ENCODE measurements at places on chromosomes 3 and 15.

DNA sequence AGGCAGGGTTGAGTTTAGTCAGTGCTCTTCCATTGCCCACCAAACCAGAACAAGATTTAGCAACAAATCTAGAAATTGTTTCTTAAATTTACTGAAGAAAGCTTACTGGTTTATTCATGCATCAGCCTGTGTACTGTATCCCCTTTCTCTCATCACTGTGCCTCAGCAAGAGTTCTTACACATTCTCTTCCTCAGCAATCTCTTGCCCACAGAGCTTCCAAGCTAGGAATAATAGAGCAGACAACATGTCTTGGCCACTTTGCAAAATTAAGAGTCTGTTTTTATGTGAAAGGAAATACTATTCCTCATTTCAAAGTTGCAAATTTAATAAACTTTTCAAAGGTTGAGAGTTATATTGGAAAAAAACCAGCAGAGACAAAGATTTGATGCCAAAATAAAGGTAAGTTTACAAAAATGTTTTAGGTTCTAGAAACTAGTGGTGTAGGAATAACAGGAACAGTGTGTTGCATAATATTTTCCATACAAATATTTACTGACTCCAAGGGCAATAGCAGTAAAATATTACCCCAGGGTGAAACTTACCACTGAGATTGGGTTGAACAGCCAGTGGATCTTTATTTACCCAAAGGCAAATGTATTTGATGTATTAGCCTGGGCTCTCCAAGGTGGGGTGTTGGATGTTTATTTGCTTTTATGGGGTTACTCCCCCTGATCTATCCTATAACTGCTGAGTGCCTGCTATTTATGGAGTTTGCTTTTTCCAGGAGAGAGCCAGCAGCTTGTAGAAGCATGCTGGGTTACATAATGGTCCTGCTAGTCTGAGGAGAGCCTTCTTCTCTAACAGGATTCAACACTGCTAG, 276.7 kb downstream of the ADAMTSL3 start:
- no peak for DNase-seq

DNA sequence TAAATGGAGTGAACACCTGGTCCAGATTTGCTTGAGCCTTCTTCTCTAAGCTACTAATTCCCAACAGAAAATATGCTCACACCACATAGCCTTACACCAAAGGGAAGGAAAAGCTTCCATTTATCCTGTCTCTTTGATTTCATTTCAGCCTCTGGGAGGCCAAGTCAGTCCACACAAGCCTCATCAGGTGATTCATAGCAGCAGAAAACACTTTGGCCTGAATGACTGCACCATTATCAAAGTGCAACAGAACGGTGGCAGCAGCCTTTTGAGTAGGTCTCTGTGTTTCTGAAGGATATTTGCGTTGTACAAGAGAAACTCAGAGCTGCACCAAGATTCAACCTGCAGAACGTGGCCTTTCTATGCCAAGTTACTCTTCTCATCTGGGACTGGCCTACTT, 46.6 kb upstream of the SNRK start:
- no peak for DNase-seq

- peak; percentile 62 for DNase-seq
These were observed 74.8 kb downstream of the IL20RB start for GRCh38 chr3:137032465-137033120.

- peak; percentile 13 for DNase-seq
These were observed 984 bp upstream of the RPP25 start for GRCh38 chr15:74957476-74958035.

GRCh38 chr3:87979527-87979926, 79.3 kb downstream of the CGGBP1 start:
- no peak for DNase-seq
